T-helper 2 cell treated with Interferon-gamma antibody and Interleukin-4, amounts not matched to agents 100 ng/mL and 5 ng/mL, for 36 hours (primary cell): ENCODE measurements at places on chromosomes 4 and X. TPM values are rescaled to one million over a fixed set of nuclear protein-coding genes. Genes with fewer than 3 reads are reported as not detected.

The ASMT gene
- total RNA-seq = 0.20 TPM in 1 of 2 replicates, not detected in the other

The HPGD gene
- total RNA-seq = 1.6 and 3.5 TPM in 2 replicates

The COX7B2 gene
- not detected in 2 replicates for total RNA-seq

The ADH7 gene
- not detected in 2 replicates for total RNA-seq

The DIPK2B gene
- total RNA-seq = not detected in 2 replicates

The HDX gene
- 2.6 and 2.7 TPM in 2 replicates for total RNA-seq

The HPSE gene
- 10.4 and 10.6 TPM in 2 replicates for total RNA-seq

The DCAF4L1 gene
- 0.16 and 0.32 TPM in 2 replicates for total RNA-seq

The LGI2 gene
- not detected in 2 replicates for total RNA-seq

The GYPB gene
- total RNA-seq = not detected in 2 replicates

The DTHD1 gene
- total RNA-seq = 0.07 and 0.09 TPM in 2 replicates

The RAB9B gene
- total RNA-seq = 0.48 and 0.98 TPM in 2 replicates

The PRIMPOL gene
- total RNA-seq = 17.7 and 21.2 TPM in 2 replicates

The GC gene
- total RNA-seq = not detected in 2 replicates

The LANCL3 gene
- total RNA-seq = 0.25 and 0.34 TPM in 2 replicates

The PABPC1L2A gene
- total RNA-seq = not detected in 2 replicates

The BRS3 gene
- not detected in 2 replicates for total RNA-seq

The CXCL11 gene
- total RNA-seq = 0.11 and 0.48 TPM in 2 replicates

The ZCCHC18 gene
- total RNA-seq = 0.20 and 0.48 TPM in 2 replicates

The DDX53 gene
- not detected in 2 replicates for total RNA-seq

The PARM1 gene
- total RNA-seq = not detected in 2 replicates

The CDKL5 gene
- total RNA-seq = 0.45 and 0.61 TPM in 2 replicates

The CD38 gene
- 176 and 178 TPM in 2 replicates for total RNA-seq

The FAM47E gene
- total RNA-seq = not detected in 2 replicates

The CDKL2 gene
- 0.34 and 0.75 TPM in 2 replicates for total RNA-seq

The SPANXB1 gene
- not detected in 2 replicates for total RNA-seq

The FMR1NB gene
- not detected in 2 replicates for total RNA-seq

The PWWP3B gene
- not detected in 2 replicates for total RNA-seq

The DDIT4L gene
- total RNA-seq = 0.86 and 0.95 TPM in 2 replicates

The TMEM47 gene
- not detected in 2 replicates for total RNA-seq

The DRP2 gene
- 0.82 TPM in 2 replicates for total RNA-seq

The WDR13 gene
- 45.3 and 45.5 TPM in 2 replicates for total RNA-seq

The COL25A1 gene
- total RNA-seq = not detected in 2 replicates

The PRR32 gene
- total RNA-seq = not detected in 2 replicates

The ARMCX1 gene
- total RNA-seq = 0.41 and 0.64 TPM in 2 replicates

The CCNA2 gene
- total RNA-seq = 85.0 and 88.3 TPM in 2 replicates

The ETDA gene
- total RNA-seq = not detected in 2 replicates

The PNMA5 gene
- total RNA-seq = 0.09 and 0.14 TPM in 2 replicates

The TECRL gene
- total RNA-seq = not detected in 2 replicates
